ENCODE measurements at places on chromosomes 7 and 10.

DNA sequence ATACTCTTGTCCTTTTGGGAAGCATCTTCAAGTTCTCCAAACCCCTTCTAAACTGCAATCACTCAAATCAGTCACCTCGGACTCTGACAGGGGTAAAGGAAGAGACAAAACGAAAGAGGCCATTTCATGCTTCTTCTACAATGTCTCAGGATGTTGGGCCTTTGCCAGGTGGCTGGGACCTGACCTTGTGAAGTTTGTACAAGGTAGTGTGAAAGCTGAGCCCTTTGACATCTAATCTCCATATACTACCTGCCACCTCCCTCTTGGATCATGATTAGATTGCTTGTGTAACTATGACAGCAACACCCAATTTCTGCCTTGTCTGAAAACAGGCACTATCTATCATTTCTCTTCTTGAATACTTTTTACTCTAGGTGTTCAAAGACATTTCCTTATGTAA is 35.1 kb upstream of the PDLIM1 start:
- no peak for DNase-seq

DNA sequence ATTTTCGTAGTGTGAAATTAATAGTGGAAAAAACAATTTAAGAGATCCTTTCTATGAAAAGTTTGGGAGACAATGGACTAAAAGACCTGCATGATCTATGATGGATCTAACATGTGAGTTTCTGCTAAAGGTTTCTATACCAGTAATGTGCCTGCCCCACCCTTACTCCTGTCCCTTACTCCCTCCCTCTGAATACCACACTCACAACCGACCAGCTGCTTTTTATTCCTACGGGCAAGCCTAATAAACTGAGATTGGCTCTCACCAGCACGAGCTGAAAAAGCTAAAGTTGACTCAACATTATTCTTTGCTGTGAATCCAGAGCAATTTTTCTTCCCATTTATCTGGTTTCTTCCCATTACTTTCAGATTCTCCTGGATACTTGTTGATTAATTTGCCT is 17.8 kb upstream of the REEP3 start:
- DNase-seq, result no peak

DNA sequence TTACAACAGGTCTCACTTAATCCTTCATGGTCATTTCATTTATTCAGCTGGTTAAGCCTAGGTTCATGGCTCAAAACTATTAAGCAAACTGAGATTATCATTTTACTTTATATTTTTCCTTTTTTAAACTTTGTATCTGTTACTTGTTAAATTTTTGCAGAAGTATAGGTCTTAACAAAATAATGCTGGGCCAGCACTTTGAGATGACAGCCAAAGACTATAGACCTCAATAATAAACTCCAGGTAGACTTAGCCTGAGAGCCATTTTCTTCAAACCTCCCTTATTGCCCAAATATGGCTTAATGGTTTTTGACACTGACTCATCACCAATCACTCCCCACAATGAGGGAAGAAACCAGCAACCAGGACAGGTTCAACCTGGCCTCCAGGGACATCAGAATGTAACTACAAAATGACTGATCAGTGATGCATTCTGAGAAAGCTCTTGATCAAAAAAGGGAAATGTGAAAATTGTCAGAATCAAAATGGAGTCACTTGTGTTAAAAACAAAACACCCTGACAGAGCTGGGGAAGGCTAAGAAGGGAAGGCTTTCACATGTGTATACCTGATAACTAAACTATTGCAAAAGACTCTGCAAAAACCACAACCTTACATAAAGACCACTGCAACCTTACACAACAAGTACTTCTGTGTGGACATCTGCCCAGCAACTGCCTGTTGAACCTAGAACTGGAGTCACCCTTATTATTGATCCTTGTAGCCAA is 2.1 kb upstream of the CCDC126 start:
- DNase-seq, result peak; percentile 45

DNA sequence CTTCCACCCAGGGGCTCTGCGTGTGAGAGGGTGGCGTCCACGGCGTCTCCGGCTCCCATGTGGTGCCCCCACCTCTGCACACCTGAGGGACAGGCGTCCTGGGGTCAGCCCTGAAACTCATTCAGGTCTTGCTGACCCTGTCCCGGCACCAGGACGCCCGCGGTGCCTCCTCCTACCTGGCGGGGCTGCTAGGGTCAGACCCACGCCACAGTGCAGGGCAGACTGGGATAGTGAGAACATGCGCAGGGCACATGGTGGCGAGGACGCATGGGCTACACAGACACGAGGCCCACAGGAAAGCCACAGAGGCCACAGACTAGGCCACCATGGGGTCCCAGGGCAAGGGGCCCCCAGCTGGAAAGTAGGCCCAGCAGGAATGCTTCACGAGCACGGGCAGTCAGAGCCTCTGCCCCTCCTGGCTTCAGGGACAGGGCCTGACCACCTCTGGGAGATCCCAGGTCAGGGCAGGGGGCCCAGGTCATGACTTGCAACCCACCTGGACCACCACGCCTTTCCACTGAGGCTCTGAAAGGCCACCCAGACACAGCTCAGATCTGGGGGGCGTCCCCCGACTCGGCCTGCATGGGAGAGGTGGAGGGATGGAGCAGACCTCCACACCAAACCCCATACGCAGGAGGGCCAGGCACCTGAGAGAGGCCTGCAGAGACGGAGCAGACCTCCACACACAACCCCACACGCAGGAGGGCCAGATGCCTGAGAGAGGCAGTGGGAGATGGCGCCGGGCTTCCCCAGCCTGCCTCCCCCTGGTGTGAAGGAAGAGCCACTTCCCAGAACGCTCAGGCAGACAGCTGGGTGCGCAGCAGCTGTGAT is 188.6 kb downstream of the ELFN1 start:
- DNase-seq, result no peak

All from OCI-M1 (cell line).